PC-9 (cell line): ENCODE measurements at places on chromosomes 7 and 10. TPM values are rescaled to one million over a fixed set of nuclear protein-coding genes. Genes with fewer than 3 reads are reported as not detected.

- no peak for DNase-seq
Measured at GRCh38 chr7:4687956-4688355, 5.9 kb downstream of the FOXK1 start.

The OR2A1 gene
- not detected in 2 replicates for total RNA-seq

DNA sequence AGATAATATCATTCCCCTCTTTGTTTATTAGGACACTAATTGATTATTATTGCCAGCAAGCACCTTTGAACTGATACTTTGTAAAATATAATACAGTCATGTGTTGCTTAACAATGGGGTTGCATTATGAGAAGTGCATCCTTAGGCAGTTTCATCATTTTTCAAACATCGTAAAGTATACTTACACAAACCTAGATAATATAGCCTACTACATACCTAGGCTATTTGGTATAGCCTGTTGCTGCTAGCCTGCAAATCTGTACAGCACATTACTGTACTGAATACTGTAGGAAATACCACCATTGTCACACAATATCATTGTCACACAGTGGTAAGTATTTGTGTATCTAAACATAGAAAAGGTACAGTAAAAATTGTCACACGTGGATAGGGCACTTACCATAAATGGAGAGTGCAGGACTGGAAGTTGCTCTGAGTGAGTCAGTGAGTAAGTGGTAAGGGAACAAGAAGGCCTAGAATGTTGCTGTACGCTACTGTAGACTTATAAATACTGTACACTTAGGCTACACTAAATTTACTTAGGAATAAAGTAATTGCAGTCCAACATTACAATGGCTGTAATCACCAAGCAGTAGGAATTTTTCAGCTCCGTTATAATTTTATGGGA, 70.7 kb downstream of the LCOR start:
- no peak for DNase-seq

DNA sequence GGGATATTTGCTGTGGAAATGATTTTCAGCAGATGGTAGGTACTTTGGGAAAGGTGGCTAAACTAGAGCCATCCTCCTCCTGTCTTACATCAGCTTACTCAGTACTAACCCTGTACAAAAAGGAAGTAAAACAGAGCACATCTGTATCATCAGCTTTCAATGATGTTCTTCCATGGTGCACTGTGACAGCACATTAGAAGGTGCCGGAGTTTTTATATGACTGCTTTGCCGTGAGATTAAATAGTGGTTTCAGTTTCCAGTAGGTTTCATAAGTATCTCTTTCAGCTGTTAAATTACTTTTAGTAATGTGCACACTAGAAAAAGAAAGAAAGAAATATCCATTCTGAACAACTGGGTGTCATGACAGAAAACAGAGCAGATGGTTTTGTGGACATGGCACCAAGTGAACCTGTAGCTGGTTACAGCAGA, 86.5 kb downstream of the ARID5B start:
- no peak for DNase-seq

DNA sequence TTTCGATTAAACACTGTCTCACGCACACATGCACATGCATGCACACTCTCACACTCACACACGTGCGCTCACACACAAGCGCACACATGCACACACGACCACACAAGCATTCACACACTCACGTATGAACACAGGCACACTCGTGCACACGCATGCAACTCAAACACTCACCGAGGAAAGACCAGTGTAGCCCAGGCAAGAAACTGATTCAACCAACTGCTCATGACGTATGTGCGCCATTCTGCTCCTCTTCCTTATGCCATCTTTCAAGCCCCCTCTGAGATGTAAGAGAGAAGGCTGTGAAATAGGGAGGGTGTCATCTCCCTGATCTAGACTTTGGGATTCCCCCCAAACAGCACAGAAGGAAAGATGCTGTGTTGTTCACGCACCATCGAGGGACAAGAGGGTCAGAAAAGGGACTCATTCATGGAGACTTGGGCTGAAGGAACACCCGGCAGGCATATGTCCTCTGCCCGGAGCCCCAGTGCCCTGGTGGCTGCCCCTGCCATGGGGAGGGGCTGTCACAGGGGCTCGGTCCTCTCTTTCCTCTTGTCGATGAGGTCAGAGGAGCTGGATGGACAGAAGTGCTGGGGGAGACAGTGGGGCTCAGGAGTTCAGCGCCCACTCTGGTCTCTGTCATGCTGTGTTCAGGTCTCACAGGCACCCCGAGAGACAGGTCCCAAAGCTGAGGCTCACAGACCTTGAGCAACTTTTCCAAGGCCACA, 130.1 kb upstream of the SHH start:
- no peak for DNase-seq

DNA sequence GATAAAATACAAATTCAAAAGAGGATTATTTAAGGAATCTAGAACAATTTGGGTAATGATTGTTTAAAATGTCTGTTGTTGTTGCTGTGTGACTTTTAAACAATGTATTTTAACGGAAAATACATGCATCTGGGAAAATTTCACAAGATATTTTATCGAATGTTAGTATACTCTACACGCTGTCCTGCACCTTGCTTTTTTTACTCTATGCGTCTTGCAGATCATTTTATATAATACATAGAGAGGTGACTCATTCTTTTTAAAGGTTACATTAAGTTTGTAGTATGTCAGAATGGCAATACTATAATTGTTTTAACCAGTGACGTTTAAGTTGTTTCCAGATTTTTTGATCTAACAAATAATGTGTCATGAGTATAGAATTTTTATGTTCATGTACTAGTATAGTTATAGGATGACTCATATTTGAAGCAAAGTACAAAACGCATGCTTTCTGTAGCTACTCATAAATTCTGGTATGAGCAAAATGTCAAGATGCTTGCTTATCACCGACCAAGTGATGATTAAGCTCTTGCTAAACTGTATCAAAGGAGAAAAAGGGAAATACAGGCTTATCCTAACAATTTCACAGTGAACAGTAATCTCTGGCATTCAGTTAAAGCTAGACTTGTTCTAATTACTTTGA, 4.9 kb downstream of the DKK1 start:
- no peak for DNase-seq

DNA sequence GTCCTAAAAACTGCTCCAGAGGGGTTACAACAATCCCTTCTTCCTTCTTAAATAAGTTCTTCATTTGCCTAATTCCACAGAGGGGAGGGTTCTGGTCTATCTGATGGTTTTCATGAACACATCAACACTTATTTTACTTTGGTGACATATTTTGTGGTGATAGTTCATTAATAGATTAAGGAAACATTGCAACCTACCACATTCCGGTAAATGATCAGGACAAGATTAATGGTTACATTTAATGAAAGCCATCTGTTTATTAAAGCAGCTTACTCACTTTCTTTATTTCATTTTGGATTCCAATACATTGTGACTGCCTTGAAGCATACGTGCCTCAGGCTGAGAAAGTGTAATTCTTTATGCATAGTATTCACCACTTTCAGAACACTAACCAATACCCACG, 101.0 kb downstream of the SKIDA1 start:
- DNase-seq = no peak

The SAP25 gene
- total RNA-seq = 11.0 and 15.3 TPM in 2 replicates

DNA sequence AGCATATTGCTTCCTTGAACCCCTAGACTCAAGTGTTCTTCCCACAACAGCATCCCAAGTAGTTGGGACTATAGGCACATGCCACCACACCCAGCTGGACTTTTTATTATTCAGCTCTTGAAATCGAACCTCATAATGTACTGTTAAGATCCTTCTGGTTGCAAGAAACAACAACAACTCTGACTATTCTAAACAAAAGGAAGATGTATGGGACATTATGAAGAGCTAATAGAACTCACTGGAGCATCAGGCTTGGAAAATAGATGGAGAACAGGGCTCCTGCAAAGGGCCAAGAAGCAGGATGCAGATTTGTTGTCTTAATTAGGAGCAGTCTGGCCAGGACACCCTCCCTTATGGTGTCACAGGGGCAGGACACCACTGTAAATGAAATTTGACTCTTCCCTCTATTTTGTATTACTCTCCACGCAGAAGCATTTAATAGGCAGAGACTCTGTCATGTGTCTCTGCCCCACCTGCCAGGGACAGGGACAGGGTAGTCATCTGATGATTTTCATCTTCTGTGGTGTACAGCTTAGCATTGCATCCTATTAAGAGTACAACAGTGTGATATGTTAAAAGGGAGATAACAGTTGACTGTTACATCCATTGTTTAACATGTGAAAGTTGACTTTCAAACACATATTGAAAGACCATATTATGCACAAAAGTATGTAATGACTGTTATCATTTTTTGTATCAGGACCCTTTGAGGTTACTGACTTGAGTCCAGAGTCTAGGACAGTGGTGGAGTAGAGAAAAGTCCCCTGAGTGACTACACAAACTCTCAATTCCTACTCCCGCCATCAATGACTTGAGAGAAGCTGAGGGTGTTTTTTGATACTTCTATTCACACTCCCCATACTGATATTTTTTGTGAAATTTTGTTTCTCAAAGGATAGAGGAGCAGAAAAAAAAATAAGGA, 157.3 kb downstream of the LRRC4 start:
- DNase-seq = no peak

The NAT16 gene
- not detected in 2 replicates for total RNA-seq

DNA sequence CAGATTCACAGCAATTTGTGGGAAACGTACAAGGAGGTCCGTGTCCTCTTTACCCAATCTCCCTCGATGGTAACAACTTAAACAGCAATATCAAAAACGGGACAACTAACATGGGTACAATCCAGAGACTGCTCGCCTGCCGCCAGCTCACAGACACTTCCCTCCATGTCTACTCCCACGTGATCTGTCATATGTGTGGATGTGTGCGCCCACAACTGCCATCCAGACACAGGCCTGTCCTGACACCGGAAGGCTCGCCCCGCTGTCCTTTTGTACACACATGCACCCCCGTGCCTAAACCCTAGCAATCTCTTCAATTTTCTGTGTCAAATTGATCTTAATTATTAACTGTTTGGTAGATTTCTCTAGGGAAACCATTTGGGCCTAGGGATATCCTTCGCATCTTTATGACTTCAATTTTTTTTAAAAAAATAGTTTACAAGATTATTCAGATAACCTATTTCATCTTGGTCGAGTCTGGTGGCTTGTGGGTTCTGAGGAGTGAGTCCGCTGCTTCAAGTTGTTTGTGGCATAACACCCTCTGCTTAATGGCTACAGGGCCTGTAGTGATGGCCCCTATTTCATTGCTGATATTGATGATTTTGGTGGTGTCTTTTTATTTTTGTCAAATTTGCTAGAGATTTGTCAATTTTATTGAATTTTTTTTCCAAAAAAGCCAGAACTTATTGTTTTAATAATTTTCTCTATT, 260.6 kb downstream of the MAD1L1 start:
- no peak for DNase-seq

GRCh38 chr7:27560706-27561235, 101.9 kb downstream of the HIBADH start:
- DNase-seq = no peak

- DNase-seq = no peak
Measured at GRCh38 chr10:96721207-96721572, 876 bp upstream of the PIK3AP1 start.

The POR gene
- 151 and 205 TPM in 2 replicates for total RNA-seq

- no peak for DNase-seq
Measured at GRCh38 chr7:117229350-117229749, 93.5 kb downstream of the WNT2 start.
